CD4-positive, alpha-beta T cell treated with Interleukin-17A for 1 hour (primary cell): ENCODE measurements at places on chromosomes 5 and 9.

DNA sequence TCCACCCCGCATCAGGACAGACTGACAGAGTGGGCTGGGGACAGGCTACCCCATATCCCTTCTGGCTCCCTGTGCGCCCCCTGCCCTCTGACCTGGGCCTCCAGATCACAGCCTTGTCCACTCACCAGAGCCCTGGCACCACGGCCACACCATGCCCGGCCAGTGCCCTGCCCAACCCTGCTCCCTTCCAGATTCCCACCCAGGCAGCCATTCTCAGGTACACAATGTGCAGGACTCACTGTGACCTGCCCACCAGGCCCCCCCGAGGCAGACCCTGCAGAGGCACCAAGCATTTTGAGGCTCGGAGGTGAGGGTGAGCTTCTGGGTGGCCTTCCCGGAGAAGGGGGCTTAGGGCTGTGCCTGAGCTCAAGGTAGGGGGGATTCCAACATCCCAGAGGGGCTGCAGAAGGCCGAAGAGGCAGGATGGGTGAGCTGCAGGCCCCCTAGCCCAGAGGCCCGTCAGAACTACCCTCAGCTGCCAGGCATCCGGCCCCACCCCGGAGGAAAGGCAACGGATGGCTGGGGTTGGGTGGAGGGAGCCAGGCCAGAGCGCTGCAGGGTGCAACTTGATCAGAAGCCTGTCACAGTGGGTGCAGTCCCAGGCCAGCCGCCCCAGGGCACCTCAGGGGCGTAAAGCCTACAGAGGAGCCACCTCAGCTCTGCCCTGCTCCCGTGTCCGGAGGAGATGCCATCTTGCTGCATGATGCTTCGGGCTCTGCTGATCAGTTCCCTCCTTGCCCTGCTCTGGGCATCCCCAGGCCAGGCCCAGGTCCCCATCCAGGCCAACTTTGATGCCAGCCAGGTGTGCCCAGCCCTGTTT lies at the start of gene LCNL1:
Gene LCNL1, plus strand, starts transcription at position 762 of the 820 bp plus-strand sequence. CDS start 594 bp downstream, outside the sequence.
- DNase-seq = no peak

GRCh38 chr5:151077967-151078366 lies 2.9 kb downstream of the TNIP1 start:
- no peak for DNase-seq

- no peak for DNase-seq
Observed at GRCh38 chr9:20395651-20396050, 226.6 kb downstream of the MLLT3 start.

GRCh38 chr9:100739208-100739607 lies 161.3 kb downstream of the CAVIN4 start:
- no peak for DNase-seq

- no peak for DNase-seq
Observed at GRCh38 chr9:117017414-117017985, 330.4 kb downstream of the TRIM32 start.

DNA sequence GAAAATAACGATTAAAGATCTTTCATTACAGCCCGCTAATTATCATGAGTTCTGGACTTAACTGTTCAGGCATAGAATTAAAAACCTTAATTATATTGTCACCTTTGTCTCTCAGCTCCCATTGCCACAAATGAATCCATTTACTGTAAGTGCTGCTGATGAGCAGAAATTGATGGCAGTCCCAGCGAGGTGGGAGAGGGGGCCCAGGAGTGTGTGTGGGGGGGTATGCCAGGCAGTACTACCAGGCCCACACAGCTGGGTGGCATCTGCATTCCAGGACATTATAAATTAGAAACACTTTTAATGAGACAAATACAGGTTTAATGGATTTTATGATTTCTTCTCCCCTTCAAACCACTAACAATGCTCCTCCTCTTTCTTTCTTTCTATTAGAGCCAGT lies 196.0 kb downstream of the MELK start:
- no peak for DNase-seq

GRCh38 chr5:164921722-164922121 lies 1416.3 kb downstream of the MAT2B start:
- no peak for DNase-seq

DNA sequence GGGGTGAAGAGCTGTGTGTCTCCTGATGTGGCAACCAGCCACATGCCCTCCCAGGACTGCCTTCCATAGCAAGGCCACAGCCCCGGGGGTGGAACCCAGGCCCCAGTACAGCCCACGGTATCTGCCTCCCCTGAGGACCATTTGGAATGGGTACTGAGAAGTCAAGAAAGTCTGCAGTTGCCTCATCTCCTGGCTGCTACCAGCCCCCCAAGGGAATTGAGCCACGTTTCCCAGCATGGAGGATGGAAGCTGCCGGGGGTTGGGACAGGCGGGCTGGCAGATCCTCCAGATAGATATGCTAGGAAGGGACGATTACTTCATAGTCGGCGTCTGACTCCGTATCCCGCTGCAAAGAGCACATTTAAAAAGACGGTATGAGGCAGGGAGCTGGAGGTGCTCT lies 5.5 kb upstream of the DMRT2 start:
- DNase-seq = no peak

- no peak for DNase-seq
Observed at GRCh38 chr5:1748845-1749244, 50.8 kb downstream of the MRPL36 start.

GRCh38 chr9:135961811-135962695 lies 880 bp upstream of the UBAC1 start:
- DNase-seq = no peak

DNA sequence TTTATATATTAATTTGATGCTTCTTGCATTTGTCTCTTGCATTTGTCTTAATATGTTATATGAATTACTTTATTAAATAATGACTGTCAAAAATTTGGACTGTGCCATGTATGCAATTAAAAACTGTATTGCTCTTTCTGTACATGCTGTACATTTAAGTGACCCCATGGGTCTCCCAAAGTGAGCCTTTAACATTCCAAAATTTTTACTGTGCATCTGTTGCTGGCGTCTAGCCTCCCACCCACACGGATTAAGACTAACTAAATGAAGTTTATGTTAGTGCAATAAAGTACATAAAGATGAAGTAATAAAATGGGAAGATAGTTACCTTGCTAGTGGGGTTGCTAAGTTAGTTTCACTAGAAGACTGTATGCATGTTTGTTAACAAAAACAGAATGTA lies 48.5 kb downstream of the ADAMTS19 start:
- DNase-seq = no peak

DNA sequence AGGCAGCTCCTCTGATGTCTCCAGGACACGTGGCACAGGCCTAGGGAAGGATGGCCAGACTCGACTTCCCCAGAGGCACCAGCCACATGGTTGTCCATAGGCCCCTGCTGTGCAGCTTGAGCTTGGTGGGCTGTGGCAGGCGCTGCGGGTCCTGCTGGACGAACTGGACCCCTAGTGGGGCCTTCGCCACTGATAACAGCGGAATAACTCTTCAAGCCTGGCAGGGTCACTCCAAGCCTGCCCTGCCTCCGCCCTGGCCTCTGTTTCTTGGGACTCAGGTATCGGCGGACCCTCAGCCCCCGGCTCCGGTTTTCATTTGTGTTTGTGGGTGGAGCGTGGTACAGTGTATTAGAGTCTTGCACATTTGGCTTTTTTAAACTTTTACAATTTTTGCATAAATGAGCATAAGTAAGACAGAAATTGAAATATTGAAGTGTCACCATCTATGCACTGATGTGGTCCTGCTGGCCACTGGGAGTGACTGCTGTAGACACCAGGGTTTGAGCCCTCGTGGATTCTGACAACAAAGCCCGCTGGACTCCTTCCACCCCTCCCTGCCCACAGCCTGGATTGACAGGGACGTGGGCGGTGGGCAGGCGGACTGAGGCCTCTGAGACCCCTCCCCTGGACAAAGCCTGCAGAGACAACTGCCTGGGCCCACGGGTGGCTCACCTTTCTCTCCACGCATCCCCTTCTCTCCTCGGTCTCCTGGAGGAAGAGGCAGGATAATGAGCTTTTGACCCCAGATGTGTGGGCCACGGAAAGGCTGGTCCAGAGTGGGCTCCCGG lies 3.8 kb downstream of the FCN1 start:
- DNase-seq = no peak

GRCh38 chr9:94976077-94976476 lies 249.6 kb downstream of the AOPEP start:
- DNase-seq = no peak

DNA sequence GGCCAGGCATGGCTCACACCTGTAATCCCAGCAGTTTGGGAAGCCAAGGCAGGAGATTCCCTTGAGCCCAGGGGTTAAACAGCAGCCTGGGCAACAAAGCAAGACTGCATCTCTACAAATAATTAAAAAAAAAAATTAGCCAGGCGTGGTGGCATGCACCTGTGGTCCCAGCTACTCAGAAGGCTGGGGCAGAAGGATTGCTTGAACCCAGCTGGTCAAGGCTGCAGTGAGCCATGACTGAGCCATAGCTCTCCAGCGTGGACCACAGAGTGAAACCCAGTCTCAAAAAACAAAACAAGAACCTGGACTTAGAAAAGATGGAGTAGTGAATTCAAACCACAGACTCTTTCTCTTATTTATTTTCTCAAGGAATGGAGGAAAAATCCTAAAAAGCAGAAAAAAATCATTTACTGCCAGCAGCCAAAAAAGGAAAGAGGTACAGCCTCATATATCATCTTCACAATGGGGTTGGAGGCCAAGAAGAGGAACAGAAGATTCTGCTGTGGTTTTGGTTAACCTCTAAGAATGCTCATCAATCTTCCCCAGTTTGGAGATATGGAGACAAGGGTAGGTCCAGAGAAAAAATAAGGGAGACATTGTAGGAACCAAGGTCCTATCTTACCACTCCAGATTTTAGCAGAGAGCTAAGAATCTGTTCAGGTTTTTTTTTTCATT lies 40.0 kb upstream of the MYO10 start:
- no peak for DNase-seq

GRCh38 chr5:37667846-37668245 lies 172.0 kb downstream of the GDNF start:
- no peak for DNase-seq

- no peak for DNase-seq
Observed at GRCh38 chr9:10921671-10922070, 308.9 kb upstream of the PTPRD start.

DNA sequence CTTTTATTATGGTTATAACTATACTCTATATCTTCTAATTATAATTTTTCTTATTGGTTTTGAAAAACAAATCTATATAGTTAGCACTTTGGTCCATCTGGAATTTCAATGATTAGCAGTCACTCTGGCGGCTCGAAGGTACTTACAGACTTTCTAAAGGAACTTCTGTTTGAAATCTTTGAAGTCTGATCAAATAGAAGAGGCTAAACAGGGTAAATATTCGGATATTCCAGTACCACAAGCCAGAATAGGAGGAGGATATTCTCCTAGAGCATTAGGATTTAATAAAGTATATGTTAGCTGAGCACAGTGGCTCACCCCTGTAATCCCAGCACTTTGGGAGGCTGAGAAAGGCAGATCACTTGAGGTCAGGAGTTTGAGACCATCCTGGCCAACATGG lies 38.7 kb upstream of the HSD17B3 start:
- no peak for DNase-seq

- DNase-seq = peak; percentile 40
Observed at GRCh38 chr5:174327317-174327864, 281.9 kb downstream of the NSG2 start.

DNA sequence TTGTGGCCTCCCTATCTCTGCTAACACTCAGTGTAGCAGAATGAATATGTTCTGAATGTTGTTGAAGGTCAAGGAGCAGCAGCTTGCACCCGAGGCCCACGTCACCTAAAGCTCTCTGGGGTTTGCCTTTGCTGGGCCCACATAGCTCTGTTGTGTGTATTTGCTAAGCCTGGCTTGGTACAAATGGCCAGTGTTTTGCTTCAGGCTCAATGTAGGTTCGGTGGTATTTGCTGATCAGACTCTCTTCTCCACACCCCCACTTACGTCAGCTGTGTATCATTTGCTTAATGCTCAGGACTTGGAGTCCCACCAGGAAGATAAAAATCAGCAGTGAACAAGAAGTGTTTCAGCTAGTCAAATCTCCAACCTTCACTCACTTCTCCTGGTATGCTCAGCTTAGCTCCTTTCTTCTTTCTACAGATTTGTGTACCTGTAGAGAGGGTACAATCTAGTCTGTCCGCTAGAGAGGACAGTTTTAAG lies 4.8 kb upstream of the RFESD start:
- no peak for DNase-seq

DNA sequence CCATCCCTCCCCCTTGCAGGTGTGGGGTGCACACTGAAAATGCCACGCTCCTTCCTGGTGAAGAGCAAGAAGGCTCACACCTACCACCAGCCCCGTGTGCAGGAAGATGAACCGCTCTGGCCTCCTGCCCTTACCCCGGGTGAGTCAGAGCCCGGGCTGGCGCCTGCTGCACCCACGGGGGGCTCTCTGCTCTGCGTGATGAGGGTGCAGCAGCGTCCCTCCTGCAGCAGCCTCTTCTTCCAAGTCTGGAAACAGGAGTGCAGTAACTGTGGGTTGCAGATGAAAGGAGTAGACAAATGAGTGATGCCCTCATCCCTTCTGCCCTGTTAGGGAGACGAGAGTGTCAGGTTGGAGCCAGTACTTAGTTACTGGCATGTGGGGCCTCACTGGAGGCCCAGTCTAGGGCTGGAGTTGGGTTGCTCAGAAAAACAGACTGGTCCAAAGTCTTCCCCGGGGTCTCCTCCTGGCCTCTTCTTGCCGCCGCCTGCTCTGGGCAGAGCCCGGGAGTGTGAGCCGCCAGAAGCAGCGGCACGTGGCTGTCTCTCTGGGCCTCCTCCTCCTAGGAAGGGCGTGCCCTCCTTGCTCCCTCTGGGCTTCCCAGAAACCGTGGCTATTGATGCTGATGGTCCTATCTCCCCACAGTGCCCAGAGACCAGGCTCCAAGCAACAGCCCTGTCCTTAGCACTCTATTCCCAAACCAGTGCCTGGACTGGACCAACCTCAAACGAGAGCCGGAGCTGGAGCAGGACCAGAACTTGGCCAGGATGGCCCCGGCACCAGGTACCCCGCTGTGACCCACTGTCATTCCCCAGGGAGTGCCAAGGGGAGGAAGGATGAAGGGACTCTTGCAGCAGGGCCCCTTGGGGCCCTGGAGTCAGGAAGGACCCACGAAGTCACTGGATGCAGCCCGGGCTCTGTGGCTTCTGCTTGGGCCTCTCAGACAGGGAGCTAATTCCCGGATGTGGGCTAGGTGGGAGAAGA lies 8.4 kb downstream of the GFI1B start:
- DNase-seq = no peak

GRCh38 chr9:80605129-80605528 lies 1033.4 kb downstream of the TLE4 start:
- DNase-seq = no peak

DNA sequence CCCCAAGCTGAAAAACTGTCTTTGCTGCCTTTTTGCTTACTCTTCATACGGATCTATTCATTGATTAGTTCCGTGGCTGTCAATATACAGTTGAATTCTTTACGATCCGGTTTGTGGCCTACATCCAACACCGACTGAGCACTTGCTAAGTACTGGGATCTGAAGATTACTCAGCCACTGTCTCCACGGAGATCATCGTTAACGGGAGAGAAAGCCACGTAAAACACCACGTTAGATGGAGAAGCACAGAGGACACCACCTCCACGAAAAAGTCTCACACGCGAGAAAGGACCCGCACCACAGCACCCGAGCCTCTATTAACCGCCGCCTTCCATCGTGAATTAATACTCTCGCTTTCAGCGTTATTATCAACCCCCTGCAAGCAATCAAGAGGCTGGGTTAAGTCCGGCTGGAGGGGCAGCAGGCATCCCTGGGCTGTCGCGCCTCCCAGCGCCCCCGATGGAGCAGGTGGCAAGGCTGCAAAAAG lies 650 bp downstream of the ELP1 start:
- DNase-seq = no peak
